ENCODE measurements at places on chromosomes 3 and 15.

DNA sequence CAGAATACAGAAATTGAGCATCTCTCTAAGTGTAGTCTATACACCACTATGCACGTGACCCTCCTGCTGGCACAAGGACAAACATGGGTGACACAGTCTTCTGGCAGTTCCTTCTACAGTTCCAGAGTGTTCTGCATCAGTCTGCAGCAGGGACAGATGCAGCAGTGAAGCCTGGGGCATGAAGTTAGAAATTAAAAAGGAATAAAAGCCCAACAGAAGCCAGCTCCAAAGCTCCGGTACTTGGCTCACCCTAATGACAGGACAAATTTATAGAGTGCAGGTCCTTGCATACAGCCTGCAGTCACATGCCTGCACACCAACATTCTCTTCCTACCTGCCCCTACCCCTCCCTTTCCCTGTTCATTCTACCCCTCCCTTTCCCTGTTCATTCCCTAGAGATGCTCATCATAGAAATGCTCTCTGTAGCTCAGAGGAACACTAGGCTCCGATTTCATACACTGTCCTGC, 15.0 kb downstream of the UACA start:
- DNase-seq: no peak

- no peak for DNase-seq
Measured at GRCh38 chr3:157718800-157719199, 215.6 kb upstream of the VEPH1 start.

DNA sequence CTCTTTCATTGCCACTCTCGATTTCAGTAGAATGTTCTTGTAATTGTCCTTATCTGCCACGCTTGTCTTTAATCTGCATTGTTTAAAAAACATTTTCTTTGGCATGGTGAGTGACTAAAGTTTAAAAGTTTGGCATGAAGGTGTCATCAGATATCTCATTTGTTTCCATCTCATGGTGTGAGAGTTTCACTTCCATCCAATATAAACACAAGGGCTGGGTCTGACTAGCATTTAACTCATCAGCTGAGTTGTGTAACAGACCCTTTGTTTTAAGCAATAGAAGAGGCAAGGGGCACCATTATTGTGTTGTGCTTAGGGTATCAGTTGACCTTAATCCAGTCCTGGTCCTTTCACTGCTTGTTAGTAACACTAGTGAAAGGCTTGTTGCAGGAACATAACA, 49.9 kb upstream of the IL12A start:
- DNase-seq: no peak

GRCh38 chr3:32498252-32498651, 4.4 kb downstream of the CMTM6 start:
- no peak for DNase-seq

DNA sequence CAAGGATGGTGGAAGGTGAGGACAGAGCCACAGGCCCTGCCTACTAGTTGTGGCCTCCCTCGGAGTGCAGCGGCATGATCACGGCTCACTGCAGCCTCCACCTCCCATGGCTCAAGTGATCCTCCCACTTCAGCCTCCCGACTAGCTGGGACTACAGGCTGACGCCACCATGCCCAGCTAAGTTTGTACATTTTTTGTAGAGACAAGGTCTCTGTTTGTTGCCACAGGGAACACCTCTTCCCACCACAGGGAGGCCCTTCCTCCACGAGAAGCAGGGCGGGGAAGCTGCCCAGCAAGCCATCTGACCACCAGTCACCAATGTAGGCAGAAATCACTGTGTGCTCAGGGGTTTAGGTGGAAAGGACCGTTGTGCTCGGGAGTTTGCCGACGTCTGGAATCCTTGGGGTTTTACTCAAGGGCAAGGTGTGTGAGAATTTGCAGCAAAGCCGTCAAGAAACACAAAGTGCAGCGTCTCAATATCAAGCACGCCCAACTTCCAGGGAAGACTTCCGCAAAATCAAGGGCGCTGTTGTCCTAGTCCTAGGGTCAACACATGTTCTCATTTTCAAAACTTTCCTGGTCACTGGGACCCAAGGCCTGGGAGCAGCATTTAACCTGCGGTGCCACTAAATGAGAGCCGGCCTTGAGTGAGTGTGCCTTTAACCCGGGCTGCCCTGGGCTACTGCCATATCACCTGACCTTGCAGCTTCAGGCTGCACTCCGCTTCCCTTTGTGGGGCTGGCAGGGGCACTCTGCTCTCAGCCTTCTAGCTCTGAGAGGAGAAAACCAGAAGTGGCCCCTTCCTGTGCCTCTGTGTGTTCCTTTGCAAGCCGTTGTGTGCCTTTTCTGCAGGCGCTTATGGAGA, 65.7 kb downstream of the SLC12A8 start:
- no peak for DNase-seq

DNA sequence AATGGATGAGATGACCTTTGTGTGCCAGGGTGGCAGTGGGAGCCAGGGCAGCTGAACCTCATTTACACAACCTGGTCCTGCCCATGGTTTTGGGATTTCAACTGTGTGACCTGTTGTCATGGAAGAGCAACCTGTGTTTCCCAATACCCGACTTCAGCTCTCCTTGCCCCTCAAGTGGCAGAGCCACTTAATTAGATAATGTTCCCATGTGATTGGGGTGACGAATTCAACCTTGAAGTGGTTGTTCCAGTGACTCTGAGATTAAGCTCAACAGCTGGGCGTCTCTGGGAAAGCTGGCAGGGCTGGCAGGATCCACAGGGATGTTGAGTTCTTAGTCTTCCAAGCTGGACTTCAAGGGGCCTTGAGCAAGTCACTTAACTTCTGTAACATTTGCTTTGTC, 71.0 kb downstream of the THSD4 start:
- no peak for DNase-seq

- no peak for DNase-seq
Measured at GRCh38 chr3:54822206-54822605, 105.7 kb downstream of the LRTM1 start.

DNA sequence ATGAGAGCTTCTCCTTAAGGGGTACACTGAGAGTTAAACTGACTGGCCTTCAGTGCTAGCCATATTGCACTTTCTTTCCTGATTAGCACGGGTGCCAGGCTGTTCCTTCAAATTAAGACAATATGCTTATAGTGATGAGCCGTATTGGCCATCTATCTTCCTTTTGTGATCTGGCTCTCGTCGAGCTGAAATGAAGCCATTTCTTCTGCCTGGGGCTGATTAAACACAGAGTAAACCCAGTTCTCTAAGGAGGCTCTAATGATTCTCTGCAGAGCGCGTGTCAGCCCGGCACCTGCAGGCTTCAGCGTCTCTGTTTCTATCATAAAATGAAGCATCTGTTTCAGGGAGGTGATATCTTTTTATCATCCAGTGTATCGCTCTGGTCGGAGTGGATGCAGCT, 107.5 kb upstream of the NR2F2 start:
- DNase-seq: no peak

DNA sequence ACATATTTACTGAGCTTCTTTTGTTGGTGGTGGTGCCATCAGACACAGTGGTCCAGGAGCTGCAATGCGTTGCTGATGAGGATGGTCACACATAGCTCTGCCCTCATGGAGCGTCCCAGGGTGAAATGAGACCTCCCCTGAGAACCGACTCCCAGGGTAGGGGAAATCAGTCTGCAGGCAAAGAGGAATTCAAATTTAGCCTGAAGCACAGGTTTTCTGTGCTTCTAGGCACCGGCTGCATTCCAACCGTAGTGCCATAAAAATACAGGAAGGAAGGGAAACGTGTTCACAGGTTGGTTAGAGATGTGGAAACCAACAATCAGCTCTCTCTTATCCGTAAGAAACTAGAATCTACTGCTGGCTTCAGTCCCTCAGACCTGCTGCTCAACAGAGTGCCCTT, 19.2 kb downstream of the SMAD3 start:
- no peak for DNase-seq

DNA sequence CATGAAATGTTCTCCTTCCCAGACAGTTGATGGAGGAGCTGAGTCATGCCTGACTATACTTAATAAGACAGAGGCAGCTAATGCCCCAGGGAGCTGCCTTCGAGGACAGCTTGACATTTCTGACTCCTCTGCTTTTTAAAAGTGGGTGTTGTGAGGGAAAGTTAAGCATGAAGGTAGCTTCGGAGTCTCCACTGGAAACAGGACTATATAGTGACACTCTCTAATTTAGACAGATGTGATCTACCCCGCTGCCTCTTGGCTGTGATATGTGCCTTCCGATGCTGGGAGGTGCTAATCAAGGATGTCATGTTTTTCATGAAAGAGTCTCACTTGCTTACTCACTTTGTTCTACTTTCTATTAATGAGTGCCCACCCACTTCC, 72.7 kb downstream of the IL1RAP start:
- DNase-seq: no peak

DNA sequence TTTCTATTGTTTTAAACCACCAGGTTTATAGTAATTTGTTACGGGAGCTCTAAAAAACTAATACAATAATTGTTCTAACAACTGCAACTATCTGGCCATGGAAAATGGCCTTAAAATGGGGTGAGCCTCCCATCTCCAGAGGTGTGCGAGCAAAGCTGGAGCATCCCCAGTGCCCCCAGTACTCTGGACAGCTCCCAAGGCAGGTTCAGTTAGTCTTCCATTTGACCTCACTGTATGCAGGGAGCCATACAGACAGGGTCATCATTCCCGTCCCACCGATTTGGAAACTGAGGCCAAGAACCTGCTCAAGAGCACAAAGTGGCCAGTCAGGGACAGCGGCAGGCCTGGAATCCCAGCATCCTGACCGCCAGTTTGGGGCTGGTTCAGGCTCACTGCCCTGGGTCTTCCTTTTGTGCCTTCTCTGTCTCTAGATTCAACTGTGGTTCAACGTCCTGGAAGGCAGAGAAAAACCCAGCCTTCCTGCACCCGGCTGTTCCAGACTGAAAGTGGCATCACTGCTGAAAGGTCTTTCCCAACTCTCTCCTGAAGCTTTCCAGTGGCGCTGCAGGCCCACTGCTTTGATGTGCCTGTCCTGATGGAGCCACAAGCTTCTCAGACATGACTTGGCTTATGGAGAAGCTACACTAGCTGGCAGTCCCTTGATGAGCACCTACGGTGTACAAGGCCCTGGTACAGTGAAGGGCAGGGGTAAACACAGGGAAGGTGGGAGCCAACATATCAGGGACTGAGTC, 76.6 kb upstream of the LINGO1 start:
- DNase-seq: no peak

- DNase-seq: no peak
Measured at GRCh38 chr15:43483297-43484128, 9.4 kb downstream of the TP53BP1 start.

DNA sequence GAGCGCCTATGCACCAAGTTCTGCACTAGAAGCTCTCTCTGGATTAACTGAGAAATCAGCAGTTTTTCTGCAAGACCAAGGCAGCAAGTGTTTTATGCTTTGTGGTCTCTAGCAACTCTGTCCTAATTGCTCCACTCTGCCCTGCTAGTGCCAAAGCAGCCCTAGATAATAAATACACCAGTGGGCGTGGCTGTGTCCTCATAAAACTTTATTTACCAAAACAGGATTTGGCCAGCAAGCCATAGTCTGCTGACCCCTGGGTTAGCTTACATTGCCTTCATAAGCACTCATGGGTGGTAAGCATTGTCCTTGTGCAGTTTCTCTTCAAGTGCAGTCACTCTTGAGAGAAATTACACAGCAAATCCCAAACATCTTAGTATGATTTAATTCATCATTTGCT, 30.7 kb upstream of the SLC24A5 start:
- DNase-seq: no peak

GRCh38 chr3:78274475-78275065, 1234.7 kb downstream of the ROBO2 start:
- no peak for DNase-seq

GRCh38 chr3:128623762-128624176, 26.8 kb downstream of the RPN1 start:
- DNase-seq: no peak

- DNase-seq: no peak
Measured at GRCh38 chr3:45554006-45554666, 40.4 kb upstream of the LIMD1 start.

DNA sequence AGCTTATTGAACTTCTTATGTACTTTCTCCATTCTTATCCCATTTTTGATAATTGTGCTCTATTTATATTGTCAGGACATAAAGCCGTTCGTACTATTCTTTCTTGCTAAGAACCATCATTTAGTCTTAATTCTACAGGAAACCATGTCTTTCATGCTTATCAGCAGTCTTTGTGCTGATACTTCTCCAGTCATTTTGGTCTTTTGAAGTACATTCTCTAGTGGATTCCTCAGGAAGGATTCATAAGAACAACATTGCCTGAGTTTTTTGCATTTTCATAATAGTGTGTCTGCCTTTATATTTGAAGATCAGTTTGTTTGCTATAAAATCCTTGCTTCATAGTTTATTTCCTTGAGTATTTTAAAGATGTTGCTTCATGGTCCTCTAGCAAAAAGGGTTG, 126.6 kb upstream of the NEO1 start:
- no peak for DNase-seq

GRCh38 chr3:157452097-157452496, 15.4 kb downstream of the PTX3 start:
- DNase-seq: no peak

DNA sequence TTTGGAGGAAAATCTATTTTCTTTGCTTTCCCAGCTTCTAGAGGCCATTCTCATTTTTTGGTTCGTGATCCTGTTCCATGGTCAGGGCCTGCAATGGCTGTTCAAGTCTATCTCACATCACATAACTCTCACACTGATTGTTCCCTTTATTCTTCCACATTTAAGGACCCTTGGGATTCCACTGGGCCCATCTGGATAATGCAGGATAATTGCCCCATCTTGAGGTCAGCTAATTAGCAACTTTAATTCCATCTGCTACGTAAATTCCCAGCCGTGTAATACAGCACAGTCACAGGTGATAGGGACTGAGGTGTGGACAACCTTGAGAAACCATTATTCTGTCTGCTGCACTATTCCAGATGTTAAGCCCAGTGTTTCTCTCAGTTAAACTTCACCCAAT, 311.6 kb upstream of the CNTN4 start:
- DNase-seq: no peak

- DNase-seq: no peak
Measured at GRCh38 chr15:99511866-99512661, 53.7 kb upstream of the MEF2A start.

- no peak for DNase-seq
Measured at GRCh38 chr15:101799665-101800064, 3.6 kb upstream of the OR4F6 start.

- DNase-seq: no peak
Measured at GRCh38 chr15:56948764-56949101, 30.3 kb downstream of the TCF12 start.

GRCh38 chr15:51844747-51845426, 15.4 kb downstream of the TMOD3 start:
- DNase-seq: no peak

DNA sequence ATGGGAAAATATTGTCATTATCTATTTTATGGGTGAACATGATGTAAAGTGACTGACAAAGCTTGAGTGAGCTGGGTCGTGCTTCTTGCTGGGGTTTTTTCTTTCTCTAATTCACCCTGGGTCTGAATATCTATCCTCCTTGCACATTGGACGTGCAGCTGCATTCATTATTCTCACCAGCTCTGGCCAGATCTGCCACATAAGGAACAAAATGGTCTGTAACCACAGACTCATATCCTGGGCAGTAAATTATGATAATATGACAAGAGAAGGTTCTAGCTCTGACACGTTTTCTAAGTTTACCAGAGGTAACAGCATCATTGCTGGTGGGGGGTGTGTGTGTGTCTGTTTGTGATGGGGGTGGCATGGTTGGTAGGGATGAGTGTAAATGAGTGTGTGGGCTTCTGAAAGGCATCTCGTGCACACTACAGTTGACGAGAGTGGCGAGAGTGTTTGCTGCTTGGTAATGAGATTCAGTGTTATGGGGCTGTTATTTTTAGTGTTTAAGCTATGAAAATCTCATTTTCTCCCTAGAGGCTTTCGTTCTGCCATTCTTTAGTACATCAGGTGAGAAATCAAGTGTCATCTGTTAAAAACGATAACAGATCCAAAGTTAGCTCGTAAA, 418.4 kb downstream of the PDCD6IP start:
- no peak for DNase-seq

GRCh38 chr3:22157848-22158247, 406.8 kb upstream of the ZNF385D start:
- DNase-seq: no peak

Data from effector CD4-positive, alpha-beta T cell (primary cell).